ENCODE measurements at places on chromosomes 4 and X.

DNA sequence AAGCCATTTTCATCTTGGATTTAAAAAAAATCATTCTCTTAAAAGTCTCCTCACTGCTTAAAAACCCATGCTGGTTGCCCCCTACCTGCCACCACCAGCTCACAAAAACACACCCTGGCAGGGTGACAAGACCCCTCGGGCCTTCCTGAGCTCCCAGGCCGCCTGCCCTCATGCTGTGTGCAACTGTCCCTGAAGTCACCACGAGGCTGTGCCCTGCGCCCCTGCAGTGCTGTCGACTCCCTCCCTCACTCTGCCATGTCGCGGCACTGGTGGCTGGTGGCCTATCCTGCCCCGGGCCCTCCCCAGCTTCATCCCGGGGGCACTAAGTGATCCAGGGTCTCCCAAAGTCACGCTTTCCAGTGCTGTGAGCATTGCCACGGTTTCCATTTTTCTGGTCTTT, 46.3 kb upstream of the ADRA2C start:
- DNase-seq: no peak

- no peak for DNase-seq
These were observed 661 bp downstream of the S100P start for GRCh38 chr4:6694177-6694901.

GRCh38 chr4:173498023-173498422, 32.0 kb downstream of the HAND2 start:
- no peak for DNase-seq

DNA sequence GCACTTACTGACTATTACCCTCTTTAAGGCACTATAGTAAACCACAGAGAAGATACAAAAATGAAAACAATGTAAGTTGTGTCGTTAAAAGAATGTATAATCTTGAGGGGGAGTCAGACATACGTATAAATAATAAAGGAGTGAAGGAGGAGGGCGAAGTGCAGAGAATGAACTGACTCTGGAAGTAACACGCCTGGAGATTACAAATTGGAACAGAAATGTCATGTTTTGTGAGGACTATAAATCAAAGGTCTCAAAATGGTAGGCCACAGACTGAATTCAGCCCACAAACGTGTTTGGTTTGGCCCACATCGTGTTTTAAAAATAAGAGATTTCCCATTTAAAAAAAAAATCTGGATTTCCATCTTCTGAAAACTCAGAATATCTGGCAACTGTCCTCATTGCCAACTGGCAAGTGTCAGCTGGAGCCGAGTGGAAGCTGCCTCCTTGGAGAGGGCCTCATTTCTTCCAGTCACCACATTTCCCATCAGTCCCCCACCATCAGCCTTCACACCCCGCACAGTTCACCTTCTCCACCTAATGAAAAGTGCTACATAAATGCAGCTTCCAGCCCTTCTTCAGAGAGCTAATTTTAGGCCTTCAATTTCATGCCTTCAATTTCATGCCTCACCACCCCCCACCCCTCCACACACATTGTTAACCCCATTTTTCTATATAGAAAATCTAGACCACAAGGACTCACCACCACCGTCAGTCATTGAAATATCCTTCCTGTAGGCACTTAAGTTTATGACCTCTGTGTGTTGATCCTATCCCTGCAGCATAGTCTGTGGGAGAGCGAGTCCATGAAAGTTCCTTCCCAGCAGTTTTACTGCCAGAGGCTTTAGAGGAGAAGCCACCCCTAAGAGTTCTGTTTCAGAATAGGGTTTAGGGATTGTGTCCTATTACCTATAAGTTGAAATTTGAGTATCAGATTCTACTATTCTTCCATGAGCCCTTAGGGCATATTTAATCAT, 32.0 kb upstream of the COL25A1 start:
- DNase-seq: no peak

- DNase-seq: no peak
These were observed 91.6 kb downstream of the NYX start for GRCh38 chrX:41538707-41539106.

- DNase-seq: no peak
These were observed 1525.2 kb downstream of the STIM2 start for GRCh38 chr4:28385801-28386200.

GRCh38 chrX:13759152-13759718, 24.7 kb downstream of the OFD1 start:
- DNase-seq: no peak

DNA sequence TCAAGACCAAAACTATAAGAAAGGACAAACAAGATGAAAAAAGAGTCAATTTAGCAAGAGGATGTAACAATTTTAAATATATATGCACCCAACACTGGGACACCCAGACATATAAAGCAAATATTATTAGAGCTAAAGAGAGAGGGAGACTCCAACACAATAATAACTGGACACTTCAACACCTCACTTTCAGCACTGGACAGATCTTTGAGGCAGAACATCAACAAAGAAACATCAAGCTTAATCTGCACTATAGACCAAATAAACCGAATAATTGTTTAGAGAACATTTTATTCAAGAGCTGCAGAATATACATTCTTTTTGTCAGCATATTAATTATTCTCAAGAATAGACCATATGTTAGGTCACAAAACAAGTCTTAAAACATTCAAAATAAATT, 109.7 kb upstream of the TET2 start:
- DNase-seq: no peak

GRCh38 chr4:140312100-140312499, 61.3 kb upstream of the SCOC start:
- DNase-seq: no peak

GRCh38 chr4:147025042-147025441, 79.4 kb upstream of the TTC29 start:
- no peak for DNase-seq

DNA sequence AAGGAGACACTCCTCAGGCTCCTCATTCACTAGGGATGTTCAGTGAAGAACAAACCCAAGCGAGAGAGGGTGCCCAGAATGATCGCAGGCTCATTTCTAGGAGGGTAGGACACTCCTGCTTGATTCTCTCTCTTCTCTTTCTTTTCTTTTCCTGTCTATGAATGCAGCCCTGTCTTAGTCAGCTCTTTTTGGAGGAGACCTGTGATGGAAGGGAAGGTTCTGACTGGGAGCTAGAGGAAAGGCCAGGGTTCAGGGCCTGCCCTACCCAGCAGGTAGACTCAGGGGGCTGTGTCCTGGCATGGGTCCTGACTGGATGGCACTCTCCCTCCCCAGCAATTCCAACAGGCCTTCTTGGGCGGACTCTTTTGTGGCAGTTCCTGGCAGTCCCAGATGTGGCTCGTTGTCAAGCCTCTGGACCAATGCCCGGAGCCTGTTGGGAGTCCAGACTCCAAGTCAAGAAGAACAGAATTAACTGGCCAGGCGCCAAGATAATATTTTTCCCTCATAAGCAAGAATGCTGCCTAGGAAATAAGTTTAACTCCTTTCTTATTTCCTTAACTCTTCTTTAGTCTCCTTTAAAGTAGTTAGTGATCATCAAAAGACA, 139.4 kb upstream of the SCML1 start:
- no peak for DNase-seq

DNA sequence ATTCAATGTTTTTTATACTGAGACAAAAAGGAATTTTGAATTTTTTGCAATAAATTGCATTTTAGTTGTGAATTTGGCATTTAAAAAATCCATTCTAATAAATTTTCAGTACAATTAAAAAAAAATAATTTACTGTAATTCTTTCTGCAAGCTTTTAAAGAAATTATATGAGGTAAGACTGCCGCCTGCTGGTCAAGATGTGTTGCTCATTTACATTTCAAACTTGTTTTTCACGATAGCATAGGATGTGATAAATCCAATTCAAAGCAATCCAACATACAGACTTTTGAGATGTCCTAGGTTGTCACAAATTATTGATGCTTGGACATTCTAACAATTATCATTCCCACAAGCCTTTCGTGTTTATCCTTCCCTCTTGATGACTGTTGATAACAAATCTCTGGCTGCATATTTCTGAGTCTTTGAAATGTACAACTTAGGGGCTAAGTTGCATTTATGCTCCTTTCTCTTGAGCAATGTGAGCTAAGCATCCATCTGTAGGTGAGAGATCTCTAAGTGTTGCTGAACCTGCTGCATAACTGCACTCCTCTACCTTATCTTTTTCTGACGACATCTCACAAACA, 21.7 kb upstream of the MFAP3L start:
- DNase-seq: peak; percentile 42

DNA sequence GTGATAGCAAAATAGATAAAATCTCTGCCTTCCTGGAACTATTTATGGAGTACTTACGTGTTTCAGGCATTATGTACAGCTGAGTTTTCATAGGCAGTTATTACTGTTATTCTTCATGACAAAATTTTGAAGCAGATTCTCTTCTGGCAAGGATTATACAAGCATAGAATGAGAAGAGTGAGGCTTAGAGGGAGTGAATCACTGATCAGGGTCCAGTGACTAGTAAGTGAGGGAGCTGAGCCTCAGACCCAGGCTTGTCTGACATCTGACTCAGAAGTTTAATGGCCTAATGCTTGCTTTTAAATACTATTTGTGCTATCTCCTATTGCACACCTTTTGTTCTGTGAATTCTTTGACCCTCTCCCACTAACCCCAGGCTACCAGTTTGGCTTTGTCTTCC, 110.6 kb downstream of the DTHD1 start:
- no peak for DNase-seq

- no peak for DNase-seq
These were observed 29.2 kb downstream of the FANCB start for GRCh38 chrX:14843666-14844065.

DNA sequence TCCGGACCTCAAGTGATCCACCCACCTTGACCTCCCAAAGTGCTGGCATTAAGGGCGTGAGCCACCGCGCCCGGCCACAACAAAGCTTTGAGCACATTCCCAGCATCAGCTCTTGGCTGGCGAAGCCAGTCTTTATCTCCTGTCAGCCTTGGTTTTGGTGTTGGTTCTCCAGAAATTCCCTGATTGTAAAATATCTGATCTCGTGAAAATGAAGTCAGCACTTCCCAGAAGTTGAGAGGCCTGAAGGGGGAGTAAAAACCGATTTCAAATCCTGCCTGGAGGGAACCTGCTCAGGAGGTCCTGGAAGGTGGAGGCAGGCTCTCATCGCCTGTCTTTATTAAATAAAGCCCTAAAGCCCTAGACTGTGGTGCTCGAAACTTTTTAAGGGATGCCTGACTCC, 33.6 kb downstream of the PTTG2 start:
- no peak for DNase-seq

DNA sequence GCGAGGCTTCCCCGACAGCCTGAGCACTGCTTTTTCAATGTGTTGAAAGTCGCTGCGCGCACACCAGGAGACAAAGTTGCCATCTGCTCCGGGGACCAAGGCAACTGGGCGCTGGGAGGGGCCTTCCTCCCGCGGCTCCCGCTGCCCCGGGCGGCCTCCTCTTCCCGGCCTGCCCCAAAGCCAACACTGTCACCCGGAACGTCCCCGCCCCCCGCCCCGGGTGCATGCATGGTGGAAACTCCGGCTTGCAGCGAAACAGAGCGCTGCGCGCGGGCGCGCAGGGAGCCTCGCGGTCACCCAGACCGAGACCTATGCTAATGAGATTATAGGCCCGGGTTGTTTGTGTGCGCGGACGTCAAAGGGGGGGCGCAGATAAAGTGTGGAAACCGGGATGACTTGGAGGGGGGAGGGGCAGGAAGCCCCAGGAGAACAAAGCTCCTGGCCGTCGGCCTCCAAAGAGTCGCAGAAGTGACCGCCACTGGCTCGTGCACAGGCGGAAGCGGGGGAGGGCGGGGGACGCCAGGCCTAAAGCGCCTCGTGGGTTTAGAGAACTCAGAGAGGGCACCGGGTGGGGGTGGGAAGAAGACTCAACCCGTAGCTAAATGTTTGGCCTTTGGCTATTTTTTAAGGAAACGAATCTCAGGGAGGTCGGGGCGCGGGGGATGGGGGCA, 88.8 kb downstream of the BCOR start:
- no peak for DNase-seq

DNA sequence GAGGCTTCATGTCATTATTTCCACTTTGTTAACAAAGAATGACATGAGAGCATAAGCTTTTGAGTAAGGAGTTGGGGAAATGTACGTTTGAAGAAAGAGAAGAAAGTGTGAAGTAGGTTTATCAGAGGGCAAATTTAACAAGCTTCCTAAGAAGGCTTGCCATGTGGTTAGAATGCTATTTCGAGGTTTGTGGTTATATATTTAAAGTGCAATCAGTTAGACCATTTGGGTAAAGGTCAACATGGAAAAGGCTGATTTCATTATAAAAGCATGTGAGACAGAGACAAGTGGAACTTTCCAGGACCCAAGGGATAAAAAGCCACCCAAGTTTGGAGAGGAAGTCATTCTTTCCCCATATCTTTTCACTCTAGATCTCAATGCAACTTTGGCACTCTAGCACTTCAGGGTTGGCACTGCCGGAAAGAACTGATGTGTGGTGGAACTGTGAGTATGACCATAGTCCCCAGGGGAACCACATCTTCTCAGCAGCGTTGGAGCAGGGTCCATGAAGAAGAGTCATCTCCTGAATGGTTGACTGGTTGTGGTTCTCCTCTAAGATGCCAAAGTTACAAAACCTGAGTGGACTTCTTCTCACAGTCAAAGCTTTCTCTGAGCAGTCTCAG, 529.9 kb downstream of the MID1IP1 start:
- DNase-seq: no peak

DNA sequence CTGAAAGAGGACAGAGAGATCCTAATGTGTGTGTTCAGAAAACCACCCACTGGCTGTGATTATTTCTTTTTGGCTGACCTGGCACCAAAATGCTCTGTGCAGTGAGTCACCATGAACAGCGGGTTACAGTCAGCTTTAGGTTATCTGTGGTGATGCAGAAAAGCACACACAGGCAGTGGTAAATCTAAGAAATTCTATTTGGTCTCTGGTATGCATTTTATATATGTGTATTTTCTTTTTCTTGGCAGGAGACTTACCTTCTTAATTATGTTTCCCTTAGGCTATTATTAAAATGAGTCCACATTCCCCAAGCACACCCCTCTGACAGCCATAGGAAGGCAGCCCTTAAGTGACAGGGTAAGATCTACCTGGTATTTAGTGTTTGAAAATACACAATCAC, 79.1 kb upstream of the TFDP3 start:
- no peak for DNase-seq

GRCh38 chr4:4800646-4801408, 58.6 kb upstream of the MSX1 start:
- no peak for DNase-seq

- no peak for DNase-seq
These were observed 119.8 kb upstream of the PDLIM3 start for GRCh38 chr4:185654965-185655554.

DNA sequence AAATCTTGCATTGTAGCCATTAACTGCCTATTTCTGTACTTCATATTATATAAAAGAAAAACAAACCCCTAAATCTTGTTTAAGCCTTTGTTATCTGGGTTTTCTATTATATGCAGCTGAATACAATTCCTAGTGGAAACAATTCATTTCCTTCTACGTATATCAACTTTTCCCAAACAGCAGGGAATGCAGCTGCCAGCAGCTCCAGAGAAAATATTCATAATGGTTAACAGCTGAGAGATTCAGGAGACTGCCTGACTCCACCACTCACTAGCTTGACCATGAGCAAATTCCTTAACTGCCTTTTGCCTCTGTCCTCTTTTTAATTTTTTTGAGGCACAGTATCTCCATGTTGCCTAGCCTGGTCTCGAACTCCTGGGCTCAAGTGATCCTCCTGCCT, 146.2 kb downstream of the SPATA18 start:
- DNase-seq: no peak

- no peak for DNase-seq
These were observed 2394.2 kb upstream of the AGA start for GRCh38 chr4:179836179-179837075.
